ENCODE measurements at places on chromosomes 16 and 17.
A peak's percentile ranks its signal among the peaks of the same experiment; 100 is the strongest.

DNA sequence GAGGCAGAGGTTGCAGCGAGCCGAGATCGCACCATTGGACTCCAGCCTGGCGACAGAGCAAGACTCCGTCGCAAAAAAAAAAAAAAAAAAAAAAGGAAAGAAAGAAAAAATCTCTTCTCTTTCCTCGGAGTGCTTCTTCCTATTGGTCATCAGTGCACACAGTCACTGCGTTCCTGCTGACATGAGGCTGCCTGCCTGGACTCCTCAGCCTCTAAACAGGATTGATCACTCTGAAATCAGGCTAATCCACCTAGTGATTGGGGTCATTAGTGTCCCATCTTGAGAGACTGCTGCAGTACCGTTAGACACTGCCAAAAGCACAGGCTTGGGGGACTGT lies 30.8 kb downstream of the PLCD3 start:
- DNase-seq: no peak

GRCh38 chr17:35164716-35165115 lies 17.1 kb downstream of the UNC45B start:
- no peak for DNase-seq

- no peak for DNase-seq
Measured at GRCh38 chr16:21991621-21992020, 9.3 kb downstream of the PDZD9 start.

DNA sequence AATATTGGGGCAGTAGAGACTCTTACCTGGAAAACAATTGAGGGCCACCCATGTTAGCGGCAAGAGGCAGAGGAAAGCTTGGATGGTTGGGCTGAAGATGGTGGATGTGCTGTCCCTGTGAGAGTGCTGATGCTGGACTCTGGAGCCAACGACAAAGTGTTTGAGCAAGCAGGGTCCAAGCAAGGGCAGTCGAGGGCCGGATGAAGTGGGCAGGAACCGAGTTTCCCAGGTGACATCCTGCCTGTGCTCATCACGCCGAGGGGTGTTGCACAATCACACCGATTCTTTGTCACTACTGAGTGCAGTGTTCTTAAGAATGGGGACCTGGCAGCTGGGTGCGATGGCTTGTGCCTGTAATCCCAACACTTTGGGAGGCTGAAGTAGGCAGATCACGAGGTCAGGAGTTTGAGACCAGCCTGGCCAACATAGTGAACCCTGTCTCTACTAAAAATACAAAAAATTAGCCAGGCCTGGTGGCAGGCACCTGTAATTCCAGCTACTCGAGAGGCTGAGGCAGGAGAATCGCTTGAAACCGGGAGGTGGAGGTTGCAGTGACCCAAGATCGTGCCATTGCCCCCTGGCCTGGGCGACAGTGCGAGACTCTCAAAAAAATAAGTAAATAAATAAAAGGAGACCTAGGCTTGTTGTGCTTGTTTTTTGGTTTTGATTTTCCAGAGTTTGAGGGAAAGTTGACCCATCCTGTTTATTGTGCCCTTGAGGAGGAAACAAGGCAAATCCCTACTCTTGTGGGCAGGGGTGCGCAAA lies 6.1 kb downstream of the PYCARD start:
- no peak for DNase-seq

- no peak for DNase-seq
Measured at GRCh38 chr16:85908889-85909589, 10.1 kb downstream of the IRF8 start.

- DNase-seq: no peak
Measured at GRCh38 chr17:76502341-76503211, 1.4 kb upstream of the RHBDF2 start.

DNA sequence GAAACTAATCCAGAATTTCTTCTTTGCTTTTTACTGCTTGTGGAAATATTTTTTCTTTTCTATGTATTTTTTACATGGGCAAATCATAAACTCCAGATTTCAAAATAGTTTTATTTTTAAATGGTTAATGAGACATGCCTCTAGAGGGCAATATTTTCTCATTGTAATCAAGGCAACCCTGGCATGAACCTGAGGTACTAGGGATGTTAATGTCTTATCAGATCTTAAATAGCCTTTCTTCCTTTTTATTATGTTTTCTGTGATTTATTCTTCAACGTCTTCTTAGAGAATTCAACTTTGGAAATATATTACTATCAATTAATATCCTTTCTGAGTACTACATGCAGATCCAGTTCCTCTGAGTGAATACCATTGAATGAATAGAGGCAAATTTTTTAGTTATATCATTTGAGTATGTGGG lies 324.7 kb downstream of the BCAS3 start:
- peak; percentile 55 for DNase-seq

DNA sequence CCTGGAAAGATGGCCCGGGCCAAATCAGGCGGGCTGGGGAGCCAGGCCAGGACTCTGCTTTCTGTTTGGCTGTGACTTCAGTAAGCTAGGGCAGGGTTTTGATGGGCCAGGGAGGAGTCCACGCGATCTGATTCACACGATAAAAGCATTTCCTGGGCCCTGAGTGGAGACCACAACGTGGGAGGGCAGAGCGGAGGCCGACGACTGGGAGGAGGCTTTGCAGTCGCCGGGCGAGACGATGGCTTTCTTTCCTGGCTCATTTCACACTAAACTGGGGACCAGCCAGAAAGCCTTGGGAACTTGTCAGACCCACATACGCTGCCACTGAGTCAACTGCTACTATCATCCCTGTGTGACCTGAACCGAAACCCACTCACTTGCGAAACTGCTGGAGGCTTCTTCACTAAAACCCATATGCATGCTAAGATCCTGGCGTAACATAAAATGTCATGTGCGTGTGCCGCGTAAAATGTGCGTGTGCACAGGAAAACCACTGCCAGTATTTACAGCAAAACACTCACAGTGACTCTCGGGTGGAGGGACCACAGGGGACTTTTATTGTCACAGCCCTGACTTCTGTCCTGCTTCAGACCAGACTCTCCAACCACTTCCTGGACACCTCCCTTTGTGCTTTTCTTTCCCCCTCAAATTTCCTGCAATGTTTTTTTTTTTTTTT lies 14.2 kb upstream of the RHBDF2 start:
- no peak for DNase-seq

GRCh38 chr17:27631411-27631760 lies 398 bp downstream of the LGALS9 start:
- DNase-seq: no peak

DNA sequence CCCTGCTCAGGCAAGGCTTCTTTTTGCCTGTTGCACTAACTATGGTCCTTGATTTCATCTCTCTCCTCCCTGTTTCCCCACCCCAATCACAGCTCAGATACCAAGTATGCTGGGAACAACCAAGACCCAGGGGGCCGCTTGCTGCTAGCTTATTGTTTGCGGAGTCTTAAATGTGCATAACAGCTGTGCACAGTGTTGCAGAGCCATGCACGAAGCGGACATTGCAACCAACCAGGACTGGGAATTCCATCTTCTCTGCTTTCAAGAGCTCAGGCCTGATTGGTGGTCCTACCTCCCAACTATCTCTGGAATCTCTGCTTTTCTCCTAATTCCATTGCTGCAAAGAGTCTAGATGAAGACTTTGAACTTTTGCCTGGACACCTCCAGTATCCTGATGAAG lies 281.3 kb upstream of the TNRC6C start:
- DNase-seq: no peak

GRCh38 chr16:87360862-87361610 lies 22.5 kb downstream of the FBXO31 start:
- no peak for DNase-seq

DNA sequence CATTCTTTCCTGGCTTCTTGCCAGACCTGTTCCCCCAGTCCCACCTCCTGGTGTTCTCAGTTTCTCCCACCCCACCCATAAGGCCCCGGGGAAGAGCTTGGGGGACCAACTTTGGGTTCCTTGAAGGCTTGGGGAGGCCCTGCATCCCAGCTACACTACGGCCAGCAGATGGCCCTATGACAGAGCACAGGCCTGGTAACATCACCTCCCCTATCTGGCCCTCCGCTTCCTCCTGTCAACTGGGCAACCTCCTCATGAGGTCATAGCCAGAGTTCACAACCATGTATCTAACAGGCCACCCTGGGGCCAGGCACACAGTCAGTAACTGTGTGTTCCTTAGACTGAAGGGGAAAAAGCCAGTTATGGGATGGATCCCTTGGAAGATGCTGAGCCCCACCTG lies 31.4 kb downstream of the MYO15A start:
- peak; percentile 68 for DNase-seq

GRCh38 chr17:4163951-4164350 lies 21.0 kb downstream of the CYB5D2 start:
- DNase-seq: no peak

- DNase-seq: no peak
Measured at GRCh38 chr16:59252317-59252716, 518.2 kb upstream of the GOT2 start.

GRCh38 chr17:41762841-41763240 lies 23.7 kb downstream of the JUP start:
- no peak for DNase-seq

DNA sequence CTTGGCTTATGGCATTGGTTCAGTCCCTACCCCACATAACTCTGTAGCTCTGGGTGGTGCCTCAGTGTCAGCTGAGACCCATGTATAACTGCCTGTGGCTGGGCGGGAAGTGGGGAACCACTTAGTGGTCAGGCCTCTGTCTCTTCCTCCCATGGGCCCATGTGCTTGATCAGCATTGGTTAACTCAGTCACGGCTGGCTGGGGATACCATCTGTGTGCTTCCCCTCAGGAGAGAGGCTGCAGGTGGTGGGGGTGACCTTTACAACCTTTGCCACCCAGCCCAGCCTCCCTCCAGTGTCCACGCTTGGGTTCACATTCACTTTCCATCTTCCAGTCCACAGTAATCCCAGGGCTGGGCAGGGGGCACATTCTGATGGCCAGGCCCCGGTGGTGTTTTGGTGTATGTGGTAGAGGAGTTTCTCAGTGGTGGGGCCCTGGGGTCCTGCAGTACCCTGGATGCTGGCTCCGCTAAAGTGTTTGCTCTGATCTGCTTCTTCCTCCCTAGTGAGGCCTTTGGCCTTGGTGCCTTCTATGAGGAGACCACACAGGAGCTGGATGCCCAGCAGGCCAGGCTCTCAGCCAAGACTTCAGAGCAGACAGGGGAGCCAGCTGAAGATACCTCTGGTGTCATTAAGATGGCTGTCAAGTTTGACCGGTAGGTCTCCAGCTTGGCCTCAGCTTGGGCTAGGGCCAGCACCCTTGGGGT lies 10.2 kb upstream of the NFATC3 start:
- no peak for DNase-seq

DNA sequence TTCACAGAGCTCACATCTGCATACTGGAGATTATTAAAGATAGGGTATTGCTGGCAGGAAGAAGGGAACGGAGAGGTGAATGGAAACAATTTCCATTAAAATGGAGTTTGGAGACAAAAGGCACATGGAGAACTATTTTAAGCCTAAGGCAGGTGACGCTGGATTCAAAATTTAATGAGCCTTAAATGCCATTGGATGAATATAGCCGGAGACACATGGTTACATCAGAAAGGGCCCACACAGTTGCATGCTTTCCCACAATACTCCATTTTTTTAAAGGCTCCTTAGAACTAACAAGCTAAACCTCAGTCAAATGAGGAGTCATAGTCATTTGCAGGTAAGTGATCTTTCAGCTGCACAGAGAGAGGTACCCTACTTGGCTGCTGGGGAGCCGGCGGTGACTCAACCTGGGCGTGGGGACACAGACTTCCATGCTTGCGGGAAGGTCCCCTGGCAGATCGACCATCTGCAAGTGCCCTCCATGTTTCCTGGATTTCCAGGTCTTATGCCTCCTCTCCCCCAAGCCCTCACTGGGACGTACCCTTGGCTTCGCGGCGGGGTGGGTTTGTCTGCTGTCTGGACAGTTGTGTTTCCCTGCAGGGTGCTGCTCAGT lies 259.2 kb downstream of the CBLN1 start:
- DNase-seq: no peak

- DNase-seq: no peak
Measured at GRCh38 chr16:9095171-9095570, 3.7 kb downstream of the HAPSTR1 start.

DNA sequence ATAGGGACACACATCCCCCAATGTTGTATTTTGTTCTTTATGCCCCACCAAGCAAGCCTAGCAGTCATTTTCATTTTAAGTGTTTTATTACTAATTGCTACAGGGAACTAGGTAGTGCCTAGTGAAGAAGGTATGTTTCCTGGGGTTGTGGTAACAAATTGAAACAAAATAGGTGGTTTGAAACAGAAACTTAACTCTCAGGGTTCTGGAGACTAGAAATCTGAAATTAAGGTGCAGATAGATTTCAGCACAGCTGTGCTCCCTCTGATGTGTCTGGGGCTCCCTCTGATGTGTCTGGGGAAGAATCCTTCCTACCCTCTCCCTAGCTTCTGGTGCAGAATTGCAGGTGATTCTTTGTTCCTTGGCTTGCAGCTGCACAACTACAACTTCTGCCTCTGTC lies 390.1 kb downstream of the ZFHX3 start:
- no peak for DNase-seq

DNA sequence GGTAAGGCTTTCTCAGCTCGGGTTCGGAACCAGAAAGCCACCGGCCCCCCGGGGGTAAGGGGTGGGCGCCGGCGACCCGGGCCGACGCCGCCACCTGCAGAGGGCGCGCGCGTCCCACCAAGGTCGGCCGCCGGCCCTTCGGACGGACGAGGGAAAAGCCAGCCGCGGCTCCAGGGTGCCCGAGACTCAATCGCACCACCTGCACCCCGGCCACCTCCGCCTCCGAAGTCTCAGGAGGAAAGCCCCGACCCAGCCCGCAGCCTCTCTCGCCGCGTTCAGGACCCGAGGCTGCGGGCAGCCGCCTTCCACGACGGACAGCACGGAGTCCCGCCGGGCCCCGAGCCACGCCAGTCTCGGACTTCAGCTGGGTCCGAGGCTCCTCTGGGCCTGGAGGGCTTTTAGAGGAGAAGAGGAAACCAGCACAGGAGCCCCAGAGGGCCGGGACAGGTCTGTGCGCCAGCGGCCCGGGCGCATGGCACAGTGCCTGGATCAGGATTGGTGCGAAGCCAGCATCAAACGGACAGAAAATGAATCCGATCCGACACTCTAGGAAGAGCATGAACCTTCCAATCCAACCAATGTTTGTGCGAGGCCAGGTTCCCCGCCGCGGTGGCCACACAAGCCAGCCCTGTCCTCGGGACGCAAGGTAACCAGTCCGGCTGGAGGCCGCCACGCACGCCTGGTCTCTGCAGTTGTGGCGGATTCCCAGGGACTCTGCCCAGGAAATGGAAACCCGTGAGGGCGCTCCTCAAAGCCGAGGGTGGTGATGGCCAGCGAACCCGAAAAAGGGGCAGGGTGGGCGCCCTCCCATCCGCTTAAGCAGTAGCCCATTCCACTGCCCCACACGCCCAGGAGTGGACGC lies 6.7 kb downstream of the CBX8 start:
- DNase-seq: peak; percentile 55

DNA sequence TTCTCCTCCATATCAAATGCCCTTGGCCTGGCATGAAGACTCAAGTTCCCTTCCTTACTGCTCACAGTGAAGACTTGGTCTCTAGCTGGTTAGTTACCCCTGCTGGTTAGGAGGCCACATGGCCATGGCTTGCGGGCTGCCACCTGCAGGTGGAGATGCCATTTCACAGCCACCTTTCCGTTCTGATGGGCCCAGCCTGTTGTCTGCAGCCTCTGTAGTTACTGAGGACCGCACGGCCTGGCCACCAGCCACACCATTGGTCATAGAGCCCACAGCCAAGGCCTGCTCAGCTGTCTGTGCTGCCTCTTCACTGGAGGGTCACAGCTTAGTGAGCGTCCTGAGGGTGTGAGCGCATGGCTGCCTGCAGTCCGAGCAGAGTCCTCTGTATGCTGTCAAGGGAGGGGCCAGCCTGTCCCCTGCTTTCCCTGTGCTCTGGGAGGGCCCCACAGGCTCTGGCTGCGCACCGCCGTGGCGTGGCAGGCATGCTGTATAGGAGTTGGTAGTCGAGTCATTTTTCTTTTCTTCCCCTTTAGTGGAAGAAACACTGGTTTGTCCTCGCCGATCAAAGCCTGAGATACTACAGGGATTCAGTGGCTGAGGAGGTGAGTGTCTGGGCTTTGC lies 59.2 kb downstream of the PLD6 start:
- no peak for DNase-seq

Data from SK-N-SH (cell line).